ENCODE measurements at places on chromosomes 6 and 20.

GRCh38 chr6:128569732-128570679 lies 49.6 kb upstream of the PTPRK start:
- no peak for DNase-seq

GRCh38 chr20:10670501-10671220 lies 3.1 kb downstream of the JAG1 start:
- DNase-seq, result no peak

- DNase-seq, result no peak
Measured at GRCh38 chr6:131510094-131510493, 62.9 kb upstream of the ARG1 start.

- DNase-seq, result no peak
Measured at GRCh38 chr20:39855056-39855455, 834.0 kb downstream of the MAFB start.

DNA sequence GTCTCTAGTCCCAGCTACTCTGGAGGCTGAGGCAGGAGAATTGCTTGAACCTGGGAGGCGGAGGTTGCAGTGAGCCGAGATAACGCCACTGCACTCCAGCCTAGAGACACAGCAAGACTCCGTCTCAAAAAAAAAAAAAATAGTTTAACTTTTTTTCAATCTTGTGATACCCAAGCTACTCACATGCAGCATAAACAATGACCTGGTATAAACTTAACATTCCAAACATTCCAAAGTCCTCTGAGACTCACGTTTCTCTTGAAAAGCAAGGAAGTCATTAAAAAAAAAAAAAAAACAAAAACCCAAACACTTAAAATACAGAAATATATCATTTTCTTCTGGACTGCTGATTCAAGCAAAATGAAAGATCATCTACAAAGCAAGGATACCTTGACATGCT lies 14.3 kb downstream of the CRNKL1 start:
- no peak for DNase-seq

- no peak for DNase-seq
Measured at GRCh38 chr6:43840490-43841218, 70.6 kb downstream of the VEGFA start.

DNA sequence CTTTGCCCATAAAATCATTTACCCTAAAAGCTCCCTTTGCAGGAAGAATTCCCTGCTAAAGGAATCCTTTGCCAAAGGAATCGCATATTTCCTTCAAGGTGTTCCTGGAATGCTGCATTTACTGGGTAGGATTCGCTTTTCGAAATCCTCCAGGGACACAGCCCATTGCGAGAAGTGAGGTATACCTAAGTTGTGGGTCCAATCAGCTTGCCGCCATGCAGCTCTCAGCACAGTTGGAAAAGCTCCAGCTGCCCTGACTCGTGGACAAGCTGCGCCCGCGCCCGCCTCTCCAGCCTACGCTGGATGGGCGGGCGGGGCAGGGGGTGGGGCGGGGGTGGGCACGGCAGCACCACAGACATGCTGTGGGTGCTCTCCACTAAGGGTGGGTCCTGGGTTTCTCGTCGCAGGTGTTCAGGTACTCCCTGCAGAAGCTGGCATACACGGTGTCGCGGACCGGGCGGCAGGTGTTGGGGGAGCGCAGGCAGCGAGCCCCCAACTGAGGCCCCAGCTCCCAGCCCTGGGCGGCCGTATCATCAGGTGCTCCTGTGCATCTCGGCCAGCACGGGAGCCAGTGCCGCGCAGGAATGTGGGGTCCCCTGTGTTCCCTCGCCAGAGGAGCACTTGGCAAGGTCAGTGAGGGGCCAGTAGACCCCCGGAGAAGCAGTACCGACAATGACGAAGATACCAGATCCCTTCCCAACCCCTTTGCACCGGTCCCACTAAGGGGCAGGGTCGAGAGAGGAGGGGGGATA lies 1.4 kb downstream of the NNAT start:
- peak; percentile 58 for DNase-seq

GRCh38 chr6:157424491-157425020 lies 43.6 kb downstream of the ZDHHC14 start:
- DNase-seq, result no peak

DNA sequence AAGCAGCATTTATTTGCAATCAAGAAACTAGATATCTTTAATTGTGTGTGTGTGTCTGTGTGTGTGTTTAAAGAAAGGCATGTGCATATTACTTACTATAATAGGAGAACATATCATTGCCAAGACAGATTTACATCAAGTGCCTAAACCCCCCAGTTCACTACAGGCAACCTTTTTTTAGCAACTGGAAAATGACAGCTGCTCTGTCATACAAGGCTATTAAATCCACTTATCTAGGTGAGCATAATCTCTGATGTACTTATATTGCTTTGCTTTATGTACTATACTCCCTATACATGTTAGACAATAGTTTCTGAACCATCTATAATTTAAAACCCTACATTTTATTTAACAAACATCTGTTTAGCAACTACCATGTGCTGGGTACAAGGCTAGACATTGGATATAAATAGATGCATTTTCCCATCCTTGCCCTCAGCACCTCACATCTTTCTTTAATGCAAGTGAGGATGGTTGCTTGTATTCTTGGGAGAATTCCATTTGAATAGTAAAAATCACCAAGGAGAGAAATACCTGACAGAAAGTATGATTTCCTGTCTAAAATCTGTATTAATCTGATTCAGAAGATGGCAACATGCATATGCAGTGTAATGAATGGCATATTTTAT lies 398.3 kb downstream of the LAMA2 start:
- DNase-seq, result no peak

- DNase-seq, result no peak
Measured at GRCh38 chr20:29740951-29741593, 1516.4 kb upstream of the DEFB115 start.

- DNase-seq, result no peak
Measured at GRCh38 chr6:132934496-132934895, 120.1 kb downstream of the RPS12 start.

Data from right forelimb (tissue), 1 donor.